Activated T-cell treated with anti-CD3 and anti-CD28 coated beads for 4 hours (primary cell): ENCODE measurements at places on chromosomes 2 and 18.

GRCh38 chr2:187230088-187230487, 218.0 kb downstream of the CALCRL start:
- no peak for DNase-seq

GRCh38 chr2:219010162-219010756, 17.0 kb upstream of the CRYBA2 start:
- DNase-seq, result no peak

DNA sequence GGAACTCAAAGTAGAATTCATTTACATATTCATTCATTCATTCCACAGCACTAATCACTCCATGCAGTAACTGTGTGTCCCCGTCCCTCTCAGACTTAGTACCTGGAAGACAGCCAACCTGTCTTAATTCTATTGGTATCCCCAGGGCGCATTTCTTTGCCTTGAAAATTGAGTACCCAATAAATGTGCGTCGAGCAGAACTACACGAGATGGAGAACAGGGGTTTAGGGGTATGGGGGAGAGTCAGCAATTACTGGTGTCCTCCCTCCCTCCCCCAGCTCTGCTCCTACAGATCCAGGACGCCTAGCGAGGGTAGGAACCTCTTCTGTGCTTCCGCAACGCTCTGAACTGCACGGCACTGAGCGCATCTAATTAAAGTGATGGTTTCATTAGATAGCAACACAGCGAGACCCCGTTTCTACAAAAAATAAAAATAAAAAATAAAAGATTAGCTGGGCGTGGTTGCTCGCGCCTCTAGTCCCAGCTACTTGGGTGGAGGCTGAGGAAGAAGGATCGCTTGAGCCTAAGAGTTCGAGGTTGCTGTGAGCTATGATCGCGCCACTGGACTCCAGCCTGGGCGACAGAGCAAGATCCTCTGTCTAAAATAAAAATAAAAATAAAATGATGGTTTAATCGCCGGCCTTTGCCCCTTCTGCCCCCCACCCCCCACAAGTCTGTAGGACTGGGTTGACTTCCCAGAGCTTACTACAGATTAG, 614 bp upstream of the FKBP1B start:
- DNase-seq, result no peak

DNA sequence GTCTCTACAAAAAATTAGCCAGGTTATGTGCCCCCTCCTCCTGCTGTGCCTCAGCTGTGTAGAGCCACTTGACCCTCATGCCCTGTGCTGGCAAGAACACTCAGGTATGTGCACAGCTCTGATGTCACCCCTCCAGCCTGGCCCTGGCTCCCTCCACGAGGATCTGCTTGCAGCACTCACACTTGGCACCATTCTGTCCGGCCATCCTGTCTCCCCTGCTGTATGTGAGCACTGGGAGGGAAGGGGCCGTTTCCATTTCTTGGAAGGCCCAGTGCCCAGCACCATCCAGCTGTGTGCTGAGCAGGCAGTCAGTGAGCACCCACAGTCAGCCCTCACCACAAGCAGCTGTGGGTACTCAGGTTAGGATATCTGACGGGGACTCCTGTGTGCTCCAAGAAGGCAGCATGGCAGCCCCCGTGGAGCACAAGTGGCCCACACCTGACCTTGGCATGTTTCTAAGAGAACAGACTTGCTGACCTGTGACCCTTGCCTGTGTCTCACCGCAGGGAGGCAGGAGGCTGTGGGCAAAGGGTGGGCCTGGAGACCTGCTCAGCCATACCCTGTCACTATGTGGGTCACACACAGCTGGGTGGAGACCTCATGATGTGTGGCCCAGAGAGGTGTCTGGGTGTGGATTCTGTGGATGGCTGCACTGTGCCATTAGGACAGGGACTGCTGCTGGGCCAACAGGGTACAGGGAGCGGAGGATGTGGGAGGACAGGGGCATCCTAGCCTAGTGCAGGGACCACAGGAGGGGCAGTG, 31.5 kb downstream of the USP34 start:
- DNase-seq, result no peak

DNA sequence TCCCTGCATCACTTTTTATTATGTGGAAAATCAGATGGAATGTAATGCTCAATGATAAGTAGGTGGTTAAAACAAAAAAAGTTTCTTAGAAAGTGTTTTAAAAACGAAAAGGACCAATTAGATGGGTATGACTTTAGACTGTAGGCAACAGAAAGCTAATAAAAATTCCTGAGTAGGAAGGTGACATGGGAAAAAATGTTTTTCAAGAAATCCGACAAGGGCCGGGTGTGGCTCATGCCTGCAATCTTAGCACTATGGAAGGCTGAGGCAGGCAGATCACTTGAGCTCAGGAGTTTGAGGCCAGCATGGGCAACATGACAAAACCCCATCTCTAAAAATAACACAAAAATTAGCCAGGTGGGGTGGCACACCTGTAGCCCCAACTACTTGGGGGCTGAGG, 126.1 kb downstream of the THADA start:
- no peak for DNase-seq

- peak; percentile 42 for DNase-seq
Observed at GRCh38 chr2:64525317-64525613, 1.1 kb downstream of the AFTPH start.

DNA sequence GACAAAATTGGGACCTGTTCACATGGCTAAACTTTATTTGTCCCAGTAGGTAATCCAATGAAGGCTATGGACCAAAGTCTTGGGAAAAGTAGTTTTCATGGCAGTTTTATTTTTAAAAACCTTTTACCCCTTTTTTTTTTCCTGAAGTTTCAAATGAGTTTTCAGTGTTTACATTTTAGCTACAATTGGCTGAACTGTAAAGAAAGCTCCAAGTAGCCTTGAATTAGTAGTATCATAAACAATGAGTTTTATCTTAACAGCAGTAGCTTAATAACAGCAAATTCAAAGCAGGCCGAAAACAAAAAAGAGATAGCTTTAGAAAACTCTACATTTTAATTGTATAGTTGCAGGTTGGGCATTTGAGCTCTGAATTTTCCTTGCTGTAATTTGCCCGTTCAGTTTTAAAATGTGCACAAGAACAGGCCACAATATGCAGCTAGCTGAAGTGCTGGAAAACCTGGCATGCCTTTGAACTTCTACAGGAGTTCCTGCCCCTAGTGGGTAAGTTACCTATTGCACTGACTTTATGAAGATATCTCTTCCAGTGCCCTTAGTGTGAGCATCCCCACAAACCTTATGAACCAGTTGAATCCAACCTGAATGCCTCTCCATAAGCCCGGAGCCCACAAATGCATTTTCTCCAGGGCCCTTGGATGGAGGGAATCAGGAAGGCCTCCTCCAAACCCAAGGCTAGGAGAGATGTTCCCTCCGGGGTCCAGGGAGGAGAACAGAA, 106.7 kb downstream of the XRCC5 start:
- DNase-seq, result no peak

- no peak for DNase-seq
Observed at GRCh38 chr2:359047-359446, 71.2 kb upstream of the ALKAL2 start.

- no peak for DNase-seq
Observed at GRCh38 chr2:91442246-91442905, 2750.9 kb downstream of the RPIA start.

DNA sequence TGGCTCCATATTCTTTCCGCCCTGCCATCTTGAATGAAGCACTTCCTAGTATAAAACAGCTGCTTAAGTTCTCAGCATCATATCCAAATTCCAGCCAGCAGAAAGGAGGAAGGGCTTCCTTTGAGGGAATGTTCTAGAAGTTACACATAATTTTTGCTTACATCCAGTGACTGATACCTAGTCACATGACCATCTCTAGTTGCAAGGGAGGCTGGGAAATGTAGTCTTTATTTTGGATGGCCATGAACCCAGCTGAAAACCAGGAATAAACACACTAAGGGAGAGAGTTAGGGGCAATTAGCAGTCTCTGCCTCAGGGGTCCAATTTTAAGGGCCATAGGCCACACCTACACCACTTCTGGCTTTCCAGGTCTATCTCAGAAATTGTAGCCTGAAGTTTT, 57.8 kb upstream of the LMAN1 start:
- DNase-seq, result no peak

GRCh38 chr2:74255660-74256213, 57.3 kb downstream of the MTHFD2 start:
- no peak for DNase-seq

GRCh38 chr2:178208817-178209216, 14.5 kb downstream of the OSBPL6 start:
- no peak for DNase-seq

- no peak for DNase-seq
Observed at GRCh38 chr18:11324956-11325882, 175.8 kb upstream of the PIEZO2 start.

DNA sequence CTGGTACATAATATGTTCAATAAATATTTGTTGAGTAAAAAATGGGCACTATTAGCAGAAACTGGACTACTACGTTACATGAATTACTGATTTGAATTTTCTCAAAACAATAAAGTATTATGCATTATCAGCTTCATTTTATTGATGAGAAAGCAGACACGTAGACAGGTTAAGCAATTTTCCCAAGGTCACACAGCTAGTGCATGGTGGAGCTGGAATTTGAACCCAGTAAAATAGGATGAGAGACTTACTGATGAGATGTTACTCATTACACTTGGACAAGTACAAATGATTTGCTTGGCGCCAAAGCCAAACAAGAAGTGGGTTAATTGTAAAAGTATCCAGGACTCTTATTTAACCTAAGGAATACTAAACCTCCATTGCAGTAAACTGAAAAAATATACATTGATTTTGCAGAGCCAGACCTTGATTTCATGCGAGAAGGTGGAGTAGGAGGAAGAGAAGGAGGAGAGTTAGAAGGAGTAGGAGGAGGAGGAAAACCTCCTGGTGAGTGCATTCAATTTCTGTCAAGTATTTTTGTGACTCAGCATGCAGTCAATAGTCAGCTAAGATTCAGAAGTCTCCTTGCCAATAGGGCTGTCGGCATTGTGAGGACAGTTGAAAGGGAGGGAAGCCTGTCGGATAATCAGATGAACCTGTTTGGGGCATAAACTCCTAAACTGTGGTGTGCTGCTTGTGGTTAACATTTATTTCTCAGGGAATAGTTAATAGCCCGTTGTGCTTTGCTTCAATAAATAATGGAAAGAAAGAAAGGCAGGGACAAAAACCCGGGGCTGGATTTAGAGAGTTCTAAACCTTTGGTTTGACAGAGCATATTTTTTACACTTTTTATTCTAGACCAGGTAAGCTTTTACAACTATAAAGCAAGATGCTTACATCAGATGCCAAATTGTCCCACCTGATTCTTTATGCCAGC, 77.0 kb upstream of the TACR1 start:
- no peak for DNase-seq

DNA sequence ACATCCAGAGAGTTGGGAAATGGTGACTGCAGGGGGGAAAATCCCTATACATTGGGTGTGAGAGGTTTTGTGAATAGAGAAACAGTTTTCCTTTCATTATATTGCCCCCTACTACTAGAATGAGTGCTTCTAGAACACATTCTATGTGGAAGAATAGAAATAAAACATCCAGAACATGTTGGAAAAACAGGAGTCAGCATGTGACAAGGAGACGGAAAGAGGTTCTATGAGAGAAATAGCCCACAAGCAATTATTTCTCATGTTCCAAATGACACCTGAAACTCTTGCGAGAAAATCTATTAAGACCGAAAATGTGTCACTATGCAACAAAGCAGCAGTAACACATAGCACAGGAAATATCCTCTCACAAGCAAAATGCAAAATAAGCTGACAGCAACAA, 202.7 kb upstream of the SPOPL start:
- no peak for DNase-seq

GRCh38 chr2:107001062-107001461, 115.1 kb upstream of the ST6GAL2 start:
- no peak for DNase-seq

DNA sequence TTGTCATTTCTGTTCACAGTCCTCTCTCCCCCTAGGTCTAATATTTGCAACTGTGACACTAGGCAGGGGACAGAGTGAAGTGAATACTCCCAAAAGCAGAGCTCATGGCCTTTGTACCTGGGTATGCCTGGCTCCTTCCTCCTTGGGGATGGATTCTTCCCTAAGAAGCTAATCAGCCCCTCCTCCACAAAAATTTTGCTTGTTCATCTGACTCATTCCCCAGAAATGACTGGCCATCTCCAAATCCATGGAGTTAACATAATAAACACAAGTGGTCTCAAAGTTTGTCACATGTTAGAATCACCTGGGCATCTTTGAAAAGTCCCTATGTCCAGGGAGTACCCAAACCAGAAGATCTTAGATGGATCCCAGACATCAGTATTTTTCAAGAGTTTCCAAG, 65.3 kb downstream of the SUCLG1 start:
- DNase-seq, result no peak
